ENCODE measurements at places on chromosomes 1 and 21.
A peak's percentile ranks its signal among the peaks of the same experiment; 100 is the strongest.

GRCh38 chr1:156618853-156619581 is at the start of gene HAPLN2:
TSS of gene HAPLN2 (plus strand) at chr1:156619415. CDS start at chr1:156623491, 4,076 bp downstream.
- no peak for DNase-seq

- DNase-seq = no peak
Measured at GRCh38 chr1:29668551-29669157, 432.3 kb downstream of the PTPRU start.

DNA sequence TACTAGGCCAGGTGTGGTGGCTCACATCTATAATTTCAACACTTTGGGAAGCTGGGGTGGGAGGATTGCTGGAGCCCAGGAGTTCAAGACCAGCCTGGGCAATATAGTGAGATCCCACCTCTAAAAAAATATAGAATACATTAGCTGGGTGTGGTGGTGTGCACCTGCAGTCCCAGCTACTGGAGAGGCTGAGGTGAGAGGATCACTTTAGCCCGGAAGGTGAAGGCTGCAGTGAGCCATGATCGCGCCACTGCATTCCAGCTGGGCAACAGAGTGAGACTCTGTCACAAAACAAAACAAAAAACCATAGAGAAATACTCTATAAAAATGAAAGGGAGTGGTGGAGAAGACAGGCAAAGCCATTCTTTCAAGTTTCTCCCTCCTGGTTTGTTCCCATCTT is 62.1 kb downstream of the EYA3 start:
- DNase-seq = no peak

DNA sequence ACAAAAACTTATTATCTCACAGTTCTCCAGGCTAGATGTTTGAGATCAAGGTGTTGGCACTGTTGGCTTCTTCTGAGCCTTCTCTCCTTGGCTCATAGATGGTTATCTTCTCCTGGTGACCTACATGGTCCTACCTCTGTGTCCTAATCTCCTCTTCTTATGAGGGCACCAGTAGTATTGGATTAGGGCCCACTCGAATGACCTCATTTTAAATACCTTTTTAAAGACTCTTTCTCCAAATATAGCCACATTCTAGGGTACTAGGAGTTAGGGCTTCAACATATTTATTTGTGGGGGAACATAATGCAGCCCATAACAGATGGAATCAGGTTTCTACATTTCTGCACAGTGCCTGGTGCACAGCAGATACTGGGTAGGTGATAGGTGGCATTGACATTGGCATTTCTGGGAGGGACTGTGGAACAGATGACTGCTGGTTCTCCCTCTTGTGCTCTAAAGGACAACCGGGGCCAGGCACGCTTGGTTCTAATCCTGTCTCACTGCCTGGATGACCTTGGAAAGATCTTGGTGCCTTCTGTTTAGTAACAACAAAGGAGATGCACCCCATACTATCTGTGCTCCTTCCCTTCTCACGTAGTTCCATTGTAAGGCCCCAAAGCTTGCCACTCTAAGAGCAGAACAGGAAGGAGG is 140.3 kb downstream of the PLPP3 start:
- DNase-seq = no peak

DNA sequence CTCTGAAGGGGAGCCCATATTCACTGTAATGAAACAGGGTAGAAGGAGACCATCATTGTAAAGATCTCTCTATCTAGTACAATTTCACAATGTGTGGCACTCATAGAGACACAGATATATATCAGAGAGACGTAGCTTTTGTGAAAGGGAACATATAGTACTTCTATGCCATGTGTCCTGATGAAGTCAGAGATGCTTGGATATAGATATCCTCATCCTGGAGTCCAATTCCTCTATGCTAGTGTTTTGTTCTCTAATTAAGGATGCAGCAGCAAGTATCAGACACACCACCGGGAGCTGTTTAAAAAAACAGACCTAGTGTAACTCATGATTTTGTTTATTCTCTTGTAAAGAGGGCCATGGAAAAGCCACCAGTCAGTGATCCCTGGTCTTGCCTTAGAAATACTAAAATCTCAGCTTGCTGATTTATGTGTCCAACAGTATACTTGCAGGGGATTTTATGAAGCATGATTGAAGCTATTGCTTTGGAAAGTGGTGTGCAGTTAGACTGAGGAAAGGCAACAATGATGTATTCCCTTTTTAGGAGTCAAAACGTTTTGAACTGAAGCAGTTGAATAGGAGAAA is 2.5 kb downstream of the NCAM2 start:
- DNase-seq = no peak

- DNase-seq = no peak
Measured at GRCh38 chr1:24966121-24966723, 36.1 kb upstream of the RUNX3 start.

- DNase-seq = no peak
Measured at GRCh38 chr1:245996811-245997210, 510.3 kb downstream of the SMYD3 start.

- DNase-seq = no peak
Measured at GRCh38 chr1:64090436-64090835, 113.0 kb upstream of the UBE2U start.

DNA sequence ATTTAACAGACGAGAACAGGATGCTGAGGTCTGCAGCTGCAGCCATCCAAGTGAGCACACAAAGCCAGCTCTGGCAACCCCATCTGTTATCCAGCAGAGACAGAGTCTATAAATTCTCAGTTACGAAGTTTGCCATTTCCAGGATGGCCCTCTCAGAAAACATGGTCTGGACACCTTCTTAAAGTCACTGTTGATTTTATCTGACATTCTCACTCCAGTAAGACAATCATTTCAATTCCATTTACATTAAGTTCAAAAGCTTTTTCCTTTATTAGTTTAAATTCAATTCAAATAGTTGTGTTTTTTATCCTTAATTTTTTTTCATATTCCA is 125.5 kb downstream of the DMRTB1 start:
- no peak for DNase-seq

DNA sequence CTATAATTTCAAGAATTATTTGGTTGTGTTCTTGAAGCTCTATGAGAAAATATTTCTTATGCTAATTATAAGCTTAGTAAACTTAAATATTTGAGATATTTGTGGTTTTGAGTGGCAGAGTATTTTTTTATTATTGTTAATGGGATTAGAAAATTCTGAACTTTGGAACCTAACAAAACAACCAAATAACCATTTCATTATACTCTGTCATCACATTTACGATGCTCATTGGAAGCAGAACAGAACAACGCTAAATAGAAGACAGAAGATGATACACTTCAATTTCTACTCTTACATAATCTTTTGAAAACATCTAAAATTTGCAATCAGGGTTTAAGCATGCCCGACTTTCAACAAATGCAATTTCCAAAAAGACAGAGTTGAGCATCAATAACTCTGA is 270.2 kb downstream of the PTPRC start:
- DNase-seq = no peak

GRCh38 chr1:244087611-244088010 is 36.5 kb downstream of the ZBTB18 start:
- no peak for DNase-seq

DNA sequence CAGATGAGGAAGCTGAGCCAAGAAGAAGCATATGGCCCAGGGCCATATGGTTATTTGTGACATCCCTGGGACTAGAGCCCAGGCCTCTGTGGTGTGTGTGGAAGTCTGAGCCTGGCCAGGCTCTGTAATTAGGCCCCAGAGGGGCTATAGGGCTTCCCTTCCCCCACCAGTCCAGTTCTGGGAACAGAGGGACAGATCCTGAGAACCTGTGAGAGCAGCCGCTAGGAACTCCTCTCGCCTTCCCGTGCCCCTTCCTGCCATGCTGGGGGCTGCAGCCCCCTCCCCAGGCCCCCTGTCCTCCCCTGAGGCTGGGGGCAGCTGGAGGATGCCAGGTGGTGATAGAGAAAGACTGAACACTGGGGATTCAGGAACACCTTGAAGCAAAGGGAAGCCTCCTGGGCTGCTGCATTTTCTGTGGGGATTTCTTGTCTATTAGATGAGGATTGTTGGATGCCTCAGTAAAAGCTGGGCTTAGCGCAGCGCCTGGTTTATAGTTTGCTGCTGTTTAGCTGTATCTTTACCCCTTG is 33.3 kb downstream of the COQ8A start:
- no peak for DNase-seq

DNA sequence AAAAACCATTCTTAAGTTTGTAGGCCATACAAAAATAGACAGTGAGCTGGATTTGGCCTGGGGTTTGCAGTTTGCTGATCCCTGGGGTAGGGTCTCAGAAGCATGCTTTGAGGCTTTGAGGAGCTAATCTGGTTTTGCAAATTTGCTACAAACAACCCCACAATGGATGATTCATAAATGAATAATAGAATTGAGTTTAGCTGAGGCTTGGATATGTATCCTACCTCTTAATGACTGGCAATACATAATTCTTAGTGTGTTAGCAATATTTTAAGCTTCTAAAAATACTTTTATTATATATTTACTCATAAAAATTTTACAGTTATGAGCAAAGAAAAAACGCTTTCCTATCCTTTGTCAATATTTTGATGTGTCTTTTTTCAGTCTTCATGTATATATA is 50.6 kb downstream of the ROR1 start:
- DNase-seq = no peak

GRCh38 chr1:6497215-6497866 is 5.9 kb upstream of the PLEKHG5 start:
- peak; percentile 60 for DNase-seq

- DNase-seq = no peak
Measured at GRCh38 chr1:204382714-204383083, 23.0 kb upstream of the PLEKHA6 start.

DNA sequence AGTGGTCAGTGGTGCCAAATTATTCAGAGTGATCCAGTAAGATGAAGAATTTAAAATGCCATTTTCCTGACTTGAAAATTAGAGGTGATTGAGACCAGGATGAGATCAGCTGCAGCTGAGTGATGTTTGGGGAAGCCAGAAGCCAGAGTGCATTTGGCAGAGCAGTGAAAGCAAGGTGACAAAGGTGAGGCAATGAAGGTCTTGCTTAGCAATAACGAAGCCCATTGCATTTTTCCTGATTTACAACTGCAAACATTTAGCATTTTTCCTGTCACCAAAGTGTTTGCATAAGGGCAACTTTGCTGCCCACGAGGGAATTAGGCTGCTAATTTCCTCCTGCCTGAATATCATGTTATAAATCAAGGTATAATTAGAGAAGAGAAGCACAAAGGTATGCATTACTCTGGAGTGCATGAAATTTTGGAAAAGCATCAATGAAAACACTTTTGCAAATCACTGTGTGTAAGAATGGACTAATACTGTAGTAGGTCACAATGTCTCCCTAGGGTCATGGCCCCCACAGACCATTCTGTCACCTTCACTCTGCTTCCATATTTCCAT is 188.2 kb upstream of the LYPLAL1 start:
- DNase-seq = no peak

DNA sequence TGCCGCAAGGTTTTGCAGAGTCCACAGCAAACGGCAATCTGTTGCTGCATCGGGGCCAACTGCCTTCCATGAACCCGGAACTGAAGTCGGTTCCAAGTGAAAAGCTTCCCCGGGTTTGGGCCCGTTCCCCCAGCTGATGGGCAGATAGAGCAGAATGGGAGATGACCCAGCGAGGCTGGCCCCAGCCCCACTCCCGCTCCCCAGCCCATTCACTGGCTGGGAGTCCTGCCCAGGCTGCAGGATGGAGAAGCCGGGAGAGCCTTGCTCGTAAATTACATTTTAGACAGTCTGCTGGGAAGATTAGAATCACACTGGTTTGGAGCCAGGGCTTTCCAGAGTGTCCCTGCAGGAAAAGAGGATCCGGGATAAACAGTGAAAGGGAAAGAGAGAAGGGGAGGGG is 31.6 kb upstream of the PAX7 start:
- no peak for DNase-seq

DNA sequence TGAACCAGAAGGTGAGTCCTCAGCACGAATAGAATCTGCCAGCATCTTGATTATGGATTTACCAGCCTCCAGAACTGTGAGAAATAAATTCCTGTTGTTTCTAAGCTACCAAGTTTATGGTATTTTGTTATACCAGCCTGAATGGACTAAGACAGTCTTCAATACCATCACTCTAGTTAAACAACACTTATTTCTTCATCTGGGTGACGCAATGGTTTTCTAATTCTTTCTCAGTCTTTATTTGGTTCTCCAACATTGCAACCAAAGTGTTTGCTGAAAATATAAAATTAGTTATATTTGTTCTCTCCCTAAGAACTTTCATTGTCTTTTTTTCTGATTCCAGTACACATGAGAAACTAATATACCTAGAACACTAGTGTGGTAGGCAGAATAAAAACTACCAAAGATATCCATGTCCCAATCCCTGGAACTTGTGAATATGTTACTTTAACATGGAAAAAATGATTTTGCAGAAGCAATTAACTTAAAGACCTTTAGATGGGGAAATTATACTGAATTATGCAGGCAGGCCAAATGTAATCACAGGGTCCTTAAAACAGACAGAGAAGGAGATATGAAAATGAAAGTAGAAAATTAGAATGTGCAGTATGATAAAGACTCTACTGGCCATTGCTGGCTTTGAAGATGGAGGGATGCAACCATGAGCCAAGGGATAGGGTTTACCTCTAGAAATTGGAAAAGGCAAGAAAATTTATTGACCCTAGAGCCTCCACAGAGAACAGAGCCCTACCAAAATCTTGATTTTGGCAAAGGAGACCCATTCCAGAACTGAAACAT is 1115.1 kb downstream of the PLA2G4A start:
- DNase-seq = no peak

GRCh38 chr1:25906644-25907300 is 553 bp upstream of the STMN1 start:
- DNase-seq = peak; percentile 39

DNA sequence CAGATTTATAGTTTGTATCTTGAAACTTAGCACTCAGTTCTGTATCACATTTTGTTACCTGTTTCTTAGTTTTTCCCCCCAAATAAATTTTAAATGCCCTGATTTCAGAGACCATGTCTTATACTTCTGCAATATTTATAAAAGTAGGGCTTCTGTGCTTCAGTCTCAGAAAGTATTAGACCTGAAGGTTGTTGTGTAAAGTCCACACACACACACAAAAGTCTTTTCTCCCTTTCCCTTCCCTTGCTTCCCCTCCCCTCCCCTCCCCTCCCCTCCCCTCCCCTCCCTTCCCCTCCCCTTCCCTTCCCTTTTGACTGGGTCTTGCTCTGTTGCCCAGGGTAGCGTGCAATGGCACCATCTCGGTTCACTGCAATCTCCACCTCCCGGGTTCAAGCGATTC is 41.0 kb upstream of the KCNK1 start:
- DNase-seq = no peak

Measured in T-helper 17 cell (primary cell).